Daoy (cell line): ENCODE measurements at places on chromosomes 1 and 21. TPM values are rescaled to one million over a fixed set of nuclear protein-coding genes. Genes with fewer than 3 reads are reported as not detected.

Gene EPHB2
- total RNA-seq = 80.0 and 94.2 TPM in 2 replicates

Gene AMY2A
- not detected in 2 replicates for total RNA-seq

Gene CYP2J2
- total RNA-seq = 4.2 and 4.7 TPM in 2 replicates

Gene CA6
- not detected in 2 replicates for total RNA-seq

Gene PTPRU
- total RNA-seq = 7.9 and 10.7 TPM in 2 replicates

DNA sequence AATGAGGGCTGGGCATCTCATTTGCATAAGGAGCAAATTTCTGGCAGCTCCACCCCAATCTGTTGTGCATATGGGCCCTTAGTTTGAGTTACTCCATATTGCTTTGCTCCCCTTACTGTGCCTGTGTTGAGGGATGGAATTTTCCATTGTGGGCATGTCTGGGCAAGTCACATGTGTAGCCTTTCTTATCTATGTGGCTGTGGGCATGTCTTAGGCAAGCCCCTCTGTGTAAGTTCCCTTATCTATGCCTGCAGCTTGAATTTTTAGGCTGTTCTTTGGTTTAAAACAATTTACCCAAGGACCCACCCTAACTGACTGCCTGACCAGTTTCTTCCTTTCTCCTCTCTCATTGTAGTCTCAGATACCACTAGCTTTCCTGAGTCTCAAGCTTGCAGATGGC, 405.7 kb upstream of the NCAM2 start:
- no peak for DNase-seq

- DNase-seq = no peak
Observed at GRCh38 chr1:227558732-227559262, 4.6 kb upstream of the ZNF678 start.

DNA sequence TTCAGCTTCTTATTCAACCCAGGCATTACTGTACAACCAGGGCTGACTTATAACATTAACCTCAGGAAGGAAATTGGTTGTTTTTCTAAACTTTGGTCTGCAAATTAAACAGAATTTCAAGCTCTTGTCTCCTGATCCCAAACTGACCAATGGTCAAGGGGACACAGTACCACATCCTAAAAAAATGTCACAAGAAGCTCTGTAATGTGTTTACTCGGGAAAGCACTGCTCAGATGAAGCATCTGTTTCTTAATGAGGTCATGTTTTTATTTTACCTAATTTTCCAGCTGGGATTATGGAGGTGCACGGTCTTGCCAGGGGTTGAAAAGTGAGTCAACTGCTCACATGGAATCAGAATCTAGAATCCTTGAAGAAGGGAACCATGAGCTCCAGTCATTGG, 18.7 kb downstream of the ADAMTS5 start:
- DNase-seq = no peak

DNA sequence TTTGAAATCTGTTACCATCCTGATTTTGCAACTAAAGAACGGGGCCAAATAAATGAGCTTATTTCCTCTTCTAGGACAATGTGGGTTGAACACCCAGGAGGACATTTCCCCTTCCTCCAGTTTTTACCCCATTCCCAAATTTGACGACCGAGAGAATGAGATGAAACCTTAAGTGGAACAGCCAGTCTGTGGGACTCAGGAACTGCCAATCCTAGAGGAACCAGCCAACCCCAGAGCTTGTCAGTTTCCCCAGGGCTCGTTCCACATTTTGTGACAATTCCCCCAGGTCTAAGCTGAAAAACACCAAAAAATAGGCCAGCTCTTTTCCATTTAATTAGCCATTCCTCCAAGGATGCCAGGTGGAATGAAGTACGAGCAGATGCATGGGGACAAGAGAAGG, 21.3 kb upstream of the MAPKAPK2 start:
- DNase-seq = no peak

GRCh38 chr1:22071511-22071910, 19.0 kb downstream of the CDC42 start:
- DNase-seq = no peak

GRCh38 chr1:98086796-98087441, 166.1 kb upstream of the DPYD start:
- DNase-seq = peak; percentile 94
